Right renal pelvis (tissue), 4 donors: ENCODE measurements at places on chromosomes 1 and 21.
A peak's percentile ranks its signal among the peaks of the same experiment; 100 is the strongest.

DNA sequence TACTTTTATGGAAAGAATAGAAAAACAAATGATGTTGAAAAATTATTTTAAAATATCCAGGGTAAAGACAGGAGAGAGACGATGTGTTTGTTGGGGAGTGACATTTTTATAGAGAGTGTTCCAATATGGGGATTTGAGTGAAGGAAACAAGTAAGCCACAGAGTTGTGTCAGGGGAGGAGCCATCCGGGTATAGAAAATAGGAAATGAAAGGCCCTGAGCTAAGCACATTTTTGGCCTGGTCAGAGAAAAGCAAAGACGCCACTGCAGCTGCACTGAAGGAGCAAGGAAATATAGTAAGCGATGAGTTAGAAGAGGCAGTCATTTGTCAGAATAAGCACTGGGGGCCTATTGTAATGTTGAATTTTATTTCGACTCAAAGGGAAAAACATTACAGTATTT is 107.3 kb upstream of the ADGRL4 start:
- peak; percentile 10 for DNase-seq

GRCh38 chr21:38909109-38909508 is 103.4 kb downstream of the ETS2 start:
- no peak for DNase-seq

DNA sequence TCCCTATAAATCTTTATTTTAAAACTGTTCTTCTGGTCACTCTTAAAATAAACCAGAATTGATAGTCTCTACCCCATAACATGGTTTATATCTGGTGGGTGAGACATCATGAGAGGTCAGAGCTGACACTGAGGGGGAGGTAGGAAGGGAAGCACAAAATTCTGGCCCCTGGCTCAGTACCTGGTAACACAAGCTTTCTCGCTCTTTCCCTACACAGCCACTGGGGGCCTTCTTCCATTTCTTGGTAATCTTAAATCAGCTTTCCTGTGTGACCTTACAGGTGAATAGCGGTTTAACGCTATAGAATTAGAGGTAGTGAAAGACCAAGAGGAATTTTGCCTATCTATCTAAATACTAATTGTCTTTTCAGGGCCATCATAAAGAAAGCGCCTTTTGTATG is 5.4 kb downstream of the CRNN start:
- no peak for DNase-seq

- no peak for DNase-seq
Measured at GRCh38 chr1:3244927-3245315, 175.9 kb downstream of the PRDM16 start.

- DNase-seq, result no peak
Measured at GRCh38 chr1:54869173-54869851, 17.7 kb downstream of the DHCR24 start.

- DNase-seq, result no peak
Measured at GRCh38 chr21:44354001-44354405, 582 bp downstream of the TRPM2 start.

DNA sequence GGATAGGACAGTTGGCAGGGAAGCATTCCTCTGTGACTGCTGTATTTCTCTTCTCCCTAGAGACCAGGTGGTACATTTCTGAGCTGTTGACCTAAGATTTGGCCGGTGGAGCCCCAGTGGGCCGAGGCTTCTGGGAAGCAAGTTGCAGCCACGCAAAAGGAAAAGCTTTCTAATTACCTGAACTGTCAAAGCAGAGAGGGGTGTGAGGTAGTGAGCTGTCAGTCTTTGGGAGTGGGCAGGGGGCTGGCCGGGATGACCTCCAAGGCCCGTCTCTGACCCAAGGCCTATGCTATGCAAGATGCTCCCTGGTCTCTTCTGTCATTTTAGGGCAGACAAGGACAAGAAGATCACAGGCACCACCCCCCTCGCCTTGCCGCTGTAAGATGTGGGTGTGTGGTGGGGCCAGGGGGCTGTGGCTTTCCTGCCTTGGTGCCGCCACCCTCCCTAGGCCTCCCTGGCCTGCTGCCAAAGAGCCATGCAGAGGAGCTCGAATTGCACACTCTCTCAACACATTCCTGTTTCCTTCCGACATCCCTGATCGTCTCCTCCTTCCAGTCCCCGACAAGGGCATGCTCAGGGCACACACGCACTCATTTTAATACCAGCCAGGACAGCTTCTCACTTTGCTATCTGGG is 7.7 kb downstream of the PADI1 start:
- peak; percentile 67 for DNase-seq

- DNase-seq, result no peak
Measured at GRCh38 chr1:55530749-55531478, 315.8 kb upstream of the USP24 start.
